Thymus (tissue), 14 donors: ENCODE measurements at places on chromosomes 6 and 20.
A peak's percentile ranks its signal among the peaks of the same experiment; 100 is the strongest.

DNA sequence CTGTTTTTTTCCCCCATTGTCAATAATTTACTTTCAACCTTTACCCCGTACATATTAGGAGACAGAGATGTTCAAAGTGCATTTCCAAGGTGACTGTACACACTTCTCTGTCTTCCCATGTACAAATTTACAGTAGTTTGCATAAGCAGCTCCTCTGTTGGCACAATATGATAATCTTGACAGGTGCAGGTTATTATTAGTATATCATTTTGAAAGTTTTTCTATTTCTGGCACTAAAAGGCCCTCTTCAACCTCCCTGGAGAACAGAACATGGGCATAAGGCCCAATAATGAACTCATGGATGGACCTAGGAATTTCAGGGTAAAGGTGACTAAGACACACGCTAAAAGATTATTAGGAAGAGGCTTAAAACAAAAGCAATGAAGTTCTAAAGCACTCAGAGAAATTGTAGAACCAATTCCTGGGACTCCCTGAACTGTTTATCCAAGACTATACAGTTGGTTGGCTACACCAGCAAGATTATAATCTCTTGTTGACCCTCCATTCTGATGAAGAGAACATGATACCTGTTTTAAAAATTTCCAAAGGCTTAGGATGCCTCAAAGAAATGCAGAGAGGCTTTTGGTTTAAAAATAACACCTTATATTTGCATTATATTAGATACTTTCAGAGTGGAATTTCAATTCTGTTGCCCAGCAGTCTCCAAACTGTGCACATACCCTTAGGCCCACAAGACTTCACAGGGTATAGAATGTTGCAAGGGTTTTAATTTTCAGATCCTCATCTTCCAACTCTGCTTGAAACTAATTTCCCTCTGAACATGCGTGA lies 1.1 kb downstream of the AIG1 start:
- no peak for DNase-seq

DNA sequence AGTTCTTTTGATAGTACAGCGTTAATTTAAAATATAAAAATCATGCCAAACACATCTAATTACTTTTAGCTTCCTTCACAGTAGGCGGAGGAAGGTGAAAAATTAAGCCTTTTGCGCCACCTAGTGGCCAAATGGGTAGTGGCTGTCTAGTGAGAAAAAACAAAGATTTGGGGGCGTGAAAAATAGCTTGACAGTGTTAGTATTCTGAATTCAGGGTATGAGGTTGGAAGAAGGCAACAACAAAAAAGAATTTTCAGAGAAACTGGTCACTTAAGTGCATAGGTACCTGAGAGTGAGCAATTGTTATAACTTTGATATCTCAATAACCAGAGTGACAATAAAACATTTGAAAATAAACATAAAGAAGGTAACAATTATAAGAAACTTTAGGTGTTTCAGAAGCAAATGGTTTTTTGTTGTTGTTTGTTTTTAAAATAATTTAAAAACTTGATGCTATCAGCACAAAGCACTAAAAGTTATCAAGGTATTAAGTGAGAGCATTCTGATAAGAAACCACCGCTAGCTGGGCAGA lies 14.3 kb downstream of the PSMB9 start:
- DNase-seq, result peak; percentile 96

- DNase-seq, result no peak
Measured at GRCh38 chr20:20803011-20803410, 90.6 kb upstream of the RALGAPA2 start.

- no peak for DNase-seq
Measured at GRCh38 chr6:101747160-101747559, 353.7 kb downstream of the GRIK2 start.

DNA sequence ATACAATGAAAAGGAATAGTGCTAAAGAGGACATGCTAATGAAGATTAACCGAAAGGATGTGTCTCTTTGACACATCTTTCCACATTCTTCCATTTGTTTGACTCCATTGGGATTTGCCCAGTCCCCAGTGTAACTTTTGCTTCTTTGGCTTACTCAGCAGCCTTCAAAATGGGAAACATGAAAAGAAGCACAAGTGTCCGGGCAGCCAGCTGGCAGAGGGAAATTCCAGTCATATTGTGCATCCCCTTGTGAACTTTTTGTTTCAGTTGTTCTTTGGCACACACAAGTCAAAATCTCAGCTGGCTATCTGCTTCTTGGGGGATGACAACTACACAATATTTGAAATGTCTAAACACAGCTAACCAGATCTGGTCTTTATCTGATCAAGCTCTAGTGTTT lies 157.4 kb downstream of the OGFRL1 start:
- no peak for DNase-seq

DNA sequence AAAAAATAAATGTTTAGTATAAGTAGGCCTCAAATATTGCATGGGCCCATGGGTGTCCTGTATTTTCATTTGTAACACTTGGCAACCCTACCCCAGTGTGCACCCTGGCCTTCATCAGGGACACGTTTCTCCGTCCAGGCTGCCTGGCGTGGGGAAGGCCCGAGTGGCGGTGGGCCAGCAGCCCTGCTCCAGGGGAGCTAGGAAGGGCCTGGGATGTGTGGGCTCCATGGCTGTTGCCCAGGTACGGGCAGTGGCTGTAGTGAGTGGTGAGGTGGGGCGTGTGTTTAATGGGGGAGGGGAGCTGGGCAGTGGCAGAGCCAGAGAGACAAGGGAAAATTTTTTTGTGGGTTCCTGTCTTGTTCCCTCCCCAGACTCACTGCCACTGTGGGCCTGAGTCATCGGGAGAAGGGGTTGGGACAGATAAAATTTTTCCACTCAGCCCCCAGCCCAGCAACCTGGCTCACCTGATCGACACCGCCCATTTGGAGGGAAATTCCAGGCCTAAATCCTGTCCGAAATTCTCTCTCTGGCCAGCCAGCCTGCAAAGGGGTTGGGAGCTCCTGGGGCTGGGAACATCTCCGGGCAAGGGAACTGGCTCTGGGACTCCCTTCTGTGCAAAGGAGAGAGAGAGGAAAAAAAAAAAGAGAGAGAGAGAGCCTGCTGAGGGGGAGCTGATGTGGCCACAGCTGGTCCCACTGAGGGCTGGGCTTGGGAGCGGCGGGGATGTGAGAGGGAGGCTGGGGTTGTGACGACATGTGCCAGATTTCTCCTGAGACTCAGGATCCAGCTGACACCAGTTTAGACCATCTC lies 32.5 kb upstream of the VEGFA start:
- DNase-seq, result no peak

DNA sequence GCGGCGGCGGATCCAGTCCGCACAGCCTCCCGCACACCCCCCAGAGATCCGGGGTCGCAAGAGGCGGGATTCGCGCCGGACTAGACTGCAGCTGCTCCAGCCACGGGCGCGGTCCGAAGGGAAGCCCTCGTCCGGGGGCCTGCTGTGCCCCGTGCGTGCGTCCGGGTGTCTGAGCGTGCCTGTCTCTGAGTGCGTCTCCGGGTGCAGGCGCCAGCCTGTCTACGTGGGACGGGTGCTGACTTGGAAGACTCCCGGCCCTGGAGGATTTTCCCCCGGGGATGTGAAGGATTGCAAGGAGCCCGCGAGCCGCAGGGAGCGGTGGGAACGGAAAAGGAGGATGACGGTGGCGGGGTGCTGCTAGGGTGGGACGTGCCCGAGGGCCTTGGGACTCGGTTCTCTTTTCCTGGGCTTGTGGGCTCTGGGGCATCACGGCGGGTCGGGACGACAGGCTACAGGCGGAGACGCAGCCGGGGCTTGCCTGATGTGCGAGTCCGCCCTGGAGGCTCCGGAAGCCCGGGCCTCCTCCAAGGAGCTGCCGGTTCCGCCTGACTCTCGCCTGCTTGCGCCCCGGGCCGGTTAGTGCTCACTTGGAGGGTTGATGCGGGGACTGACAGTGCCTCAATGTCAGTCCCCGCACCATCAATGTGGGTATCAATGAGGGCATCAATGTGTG lies 5.7 kb downstream of the MAFB start:
- no peak for DNase-seq

GRCh38 chr6:149084808-149085556 lies 232.5 kb upstream of the TAB2 start:
- DNase-seq, result no peak

DNA sequence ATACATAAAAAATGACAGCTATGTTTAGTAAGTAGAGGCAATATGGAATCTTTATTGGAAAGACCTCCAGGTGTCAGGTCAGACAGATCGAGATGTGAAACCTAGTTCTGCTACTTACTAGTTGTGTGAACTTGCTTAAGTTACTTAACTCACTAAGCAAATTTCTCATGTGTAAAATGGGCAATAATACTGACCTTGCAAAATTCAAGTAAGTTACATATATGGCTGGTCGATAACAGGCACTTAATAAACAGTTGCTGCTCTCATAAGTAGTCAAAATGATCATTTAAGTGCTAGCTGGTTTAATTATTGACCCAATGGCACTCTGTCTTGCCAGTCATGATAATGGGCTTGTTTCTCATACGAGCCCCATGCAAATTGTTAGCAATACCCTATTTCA lies 46.0 kb downstream of the VGLL2 start:
- no peak for DNase-seq

- no peak for DNase-seq
Measured at GRCh38 chr6:163983679-163984078, 569.2 kb downstream of the QKI start.

DNA sequence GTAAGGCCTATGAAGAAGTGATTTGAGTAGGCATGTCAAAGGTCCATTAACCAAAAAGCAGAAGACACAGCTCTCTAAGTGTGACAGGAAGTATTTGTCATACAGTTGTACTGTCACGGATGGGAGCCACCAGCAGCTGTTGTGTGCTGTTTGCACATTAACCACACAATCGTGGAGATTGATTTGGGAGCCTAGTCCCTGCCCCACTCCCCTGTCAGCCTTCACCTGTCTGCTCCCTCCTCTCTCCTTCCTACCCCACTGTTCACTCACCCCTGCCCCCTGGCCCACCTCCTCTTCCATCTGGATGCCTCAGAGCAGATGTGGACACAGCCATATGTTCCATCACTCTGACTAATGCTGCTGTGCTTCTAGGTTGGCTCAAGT lies 124.7 kb upstream of the SPACA1 start:
- DNase-seq, result no peak

DNA sequence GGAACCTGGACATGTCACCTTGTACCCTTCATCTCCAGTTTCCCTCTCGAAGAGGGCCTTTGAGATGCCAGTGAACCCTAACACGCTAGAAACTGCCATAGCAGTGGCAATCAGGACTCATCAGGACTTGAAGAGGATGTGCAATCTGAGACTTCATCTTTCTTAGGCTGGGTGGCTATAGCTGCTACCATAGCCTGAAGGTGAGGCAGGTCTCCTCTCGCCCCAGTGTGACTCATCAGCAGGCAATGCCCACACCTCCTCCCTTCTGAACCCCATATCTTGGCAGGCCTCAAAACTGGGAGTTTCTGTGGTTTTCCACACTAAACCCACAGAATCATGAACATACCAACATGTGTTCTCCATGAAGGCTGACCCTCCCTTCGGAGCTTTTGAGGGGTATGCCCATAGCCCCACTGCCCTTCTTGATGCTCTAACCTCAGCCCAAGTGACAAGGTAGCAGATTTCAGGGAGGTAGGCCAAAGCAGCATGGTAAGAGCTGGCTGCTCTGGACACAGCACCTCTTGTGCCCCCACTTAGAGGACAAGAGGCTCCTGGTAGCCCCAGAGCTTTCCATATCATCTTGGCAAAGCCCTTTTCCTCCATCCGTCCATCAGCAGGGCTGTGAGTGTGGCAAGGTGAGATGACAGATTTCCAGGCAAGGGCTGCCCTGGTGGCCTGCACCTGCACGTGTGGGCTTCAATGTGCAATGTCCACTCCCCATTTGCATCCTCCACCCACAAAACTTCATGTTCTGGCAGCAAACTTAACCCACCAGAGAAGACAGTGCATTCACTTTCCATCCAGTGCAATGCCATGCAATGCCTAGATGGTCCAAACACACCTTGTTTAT lies 2.6 kb downstream of the BLCAP start:
- DNase-seq, result no peak

DNA sequence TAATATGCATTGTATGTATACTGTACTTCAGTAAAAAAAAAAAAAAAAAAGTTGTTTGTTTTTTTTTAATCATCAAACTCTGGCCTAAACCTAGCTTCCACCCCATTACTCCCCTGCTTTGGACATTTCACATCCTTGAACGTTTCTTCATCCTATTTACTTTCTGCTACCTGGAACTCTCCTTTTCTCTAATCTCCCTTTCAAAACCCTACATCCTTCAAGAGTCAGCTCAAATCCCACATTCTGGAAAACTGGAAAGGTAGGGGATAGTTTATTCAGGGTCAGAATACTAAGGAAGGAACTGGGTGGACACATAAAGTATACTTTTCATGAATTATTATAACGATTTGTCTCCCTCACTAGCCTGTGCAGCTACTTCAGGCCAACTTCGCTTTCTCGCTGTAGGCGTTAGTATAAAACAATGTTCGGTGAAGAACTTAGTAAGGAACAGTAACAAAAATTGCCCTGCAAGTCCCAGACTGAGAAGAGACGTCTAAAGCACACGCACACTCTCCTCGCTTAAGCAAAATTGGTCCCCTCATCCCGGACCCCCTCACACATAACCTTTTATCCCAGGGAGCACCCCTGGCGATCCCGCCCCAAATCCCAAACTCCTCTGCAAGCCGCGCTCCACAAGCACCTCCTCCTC lies 775 bp downstream of the PIGU start:
- no peak for DNase-seq

DNA sequence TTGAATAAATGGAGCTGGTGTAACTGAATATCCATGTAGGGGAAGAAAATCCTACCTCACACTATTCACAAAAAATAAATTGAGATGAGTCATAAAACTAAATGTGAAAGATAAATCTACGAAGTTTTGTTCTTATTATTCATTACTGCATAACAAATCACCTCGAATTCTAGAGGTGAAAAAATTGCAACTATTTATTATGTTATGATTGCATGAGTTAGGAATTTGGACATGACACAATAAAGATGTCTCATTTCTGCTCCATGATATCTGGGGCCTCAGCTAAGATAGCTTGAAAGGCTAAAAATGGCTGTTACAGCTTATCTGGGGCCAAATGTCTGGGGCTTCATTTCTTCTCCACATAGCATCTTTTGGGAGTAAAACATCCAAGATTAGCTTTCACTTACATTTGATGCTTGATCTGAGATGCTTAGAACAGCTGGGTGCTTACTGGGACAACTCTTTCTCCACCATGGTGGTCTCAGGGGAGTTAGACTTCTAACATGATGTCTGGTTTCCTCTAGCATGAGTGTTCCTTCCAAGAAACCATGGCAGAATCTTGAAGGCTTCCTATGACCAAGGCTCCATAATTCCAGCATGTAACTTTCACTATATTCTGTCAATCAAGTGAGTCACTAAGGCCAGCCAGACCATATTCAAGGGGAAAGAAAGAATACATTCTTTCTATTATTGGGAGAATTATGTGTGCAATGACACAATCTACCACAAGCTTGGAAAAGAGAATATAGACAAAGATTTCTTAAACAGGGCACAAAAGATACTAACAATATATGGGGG lies 30.1 kb downstream of the OR2B6 start:
- no peak for DNase-seq

DNA sequence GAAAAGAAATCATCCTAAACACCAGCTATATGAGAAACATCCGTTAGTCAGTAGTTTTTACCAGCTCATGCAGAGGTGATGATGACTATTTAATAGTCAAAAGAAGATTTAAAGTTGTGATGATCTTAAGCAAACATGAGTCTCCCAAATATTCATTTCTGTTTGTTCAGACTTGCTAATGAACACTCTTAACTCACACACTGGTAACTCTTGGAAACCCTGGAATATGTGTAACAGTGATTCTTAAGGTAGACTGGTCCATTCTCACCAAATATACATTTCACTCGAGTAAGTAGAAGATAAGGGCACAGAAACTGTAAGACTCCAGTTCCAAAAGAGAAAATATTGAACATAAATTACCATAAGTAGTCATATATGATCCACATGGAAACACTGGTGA lies 29.1 kb downstream of the RSPO3 start:
- DNase-seq, result no peak

GRCh38 chr6:119090256-119090655 lies 11.8 kb upstream of the FAM184A start:
- no peak for DNase-seq
